ENCODE measurements at places on chromosomes 13 and 19.

- DNase-seq, result no peak
These were observed 1.3 kb downstream of the TFDP1 start for GRCh38 chr13:113585896-113586295.

- no peak for DNase-seq
These were observed 156.9 kb downstream of the DLEU7 start for GRCh38 chr13:50686551-50686950.

- DNase-seq, result no peak
These were observed 3.5 kb upstream of the TBC1D4 start for GRCh38 chr13:75485286-75486062.

DNA sequence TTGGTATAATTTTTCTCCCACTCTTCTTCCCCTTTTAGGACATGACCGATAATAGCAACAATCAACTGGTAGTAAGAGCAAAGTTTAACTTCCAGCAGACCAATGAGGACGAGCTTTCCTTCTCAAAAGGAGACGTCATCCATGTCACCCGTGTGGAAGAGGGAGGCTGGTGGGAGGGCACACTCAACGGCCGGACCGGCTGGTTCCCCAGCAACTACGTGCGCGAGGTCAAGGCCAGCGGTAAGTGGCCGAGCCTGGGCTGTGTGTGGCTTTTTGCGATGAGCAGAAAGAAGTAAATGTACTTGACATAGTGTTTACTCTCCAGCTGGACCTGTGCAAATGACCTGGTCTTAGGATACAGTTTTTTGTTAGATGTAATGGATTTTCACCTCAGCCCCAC lies 102.5 kb downstream of the ARHGEF7 start:
- DNase-seq, result no peak

DNA sequence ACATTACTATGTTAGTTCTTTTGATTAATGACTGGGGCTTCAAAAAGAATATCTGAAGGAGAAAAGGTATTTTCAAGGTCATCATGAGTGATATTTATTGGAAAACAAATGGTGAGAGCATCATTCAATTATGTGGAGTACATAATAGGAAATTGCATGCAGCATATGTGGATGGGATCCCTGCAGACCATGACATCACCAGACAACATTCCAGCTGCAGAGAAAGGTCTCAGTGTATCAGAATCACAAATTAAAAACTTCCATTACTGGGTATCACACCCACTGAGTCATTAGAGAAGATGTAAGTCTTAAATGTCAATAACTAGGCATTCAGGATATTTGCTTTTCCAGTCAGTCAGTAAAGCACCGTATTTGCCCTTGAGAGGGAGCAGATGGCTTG lies 574.4 kb upstream of the SLC10A2 start:
- DNase-seq, result no peak

DNA sequence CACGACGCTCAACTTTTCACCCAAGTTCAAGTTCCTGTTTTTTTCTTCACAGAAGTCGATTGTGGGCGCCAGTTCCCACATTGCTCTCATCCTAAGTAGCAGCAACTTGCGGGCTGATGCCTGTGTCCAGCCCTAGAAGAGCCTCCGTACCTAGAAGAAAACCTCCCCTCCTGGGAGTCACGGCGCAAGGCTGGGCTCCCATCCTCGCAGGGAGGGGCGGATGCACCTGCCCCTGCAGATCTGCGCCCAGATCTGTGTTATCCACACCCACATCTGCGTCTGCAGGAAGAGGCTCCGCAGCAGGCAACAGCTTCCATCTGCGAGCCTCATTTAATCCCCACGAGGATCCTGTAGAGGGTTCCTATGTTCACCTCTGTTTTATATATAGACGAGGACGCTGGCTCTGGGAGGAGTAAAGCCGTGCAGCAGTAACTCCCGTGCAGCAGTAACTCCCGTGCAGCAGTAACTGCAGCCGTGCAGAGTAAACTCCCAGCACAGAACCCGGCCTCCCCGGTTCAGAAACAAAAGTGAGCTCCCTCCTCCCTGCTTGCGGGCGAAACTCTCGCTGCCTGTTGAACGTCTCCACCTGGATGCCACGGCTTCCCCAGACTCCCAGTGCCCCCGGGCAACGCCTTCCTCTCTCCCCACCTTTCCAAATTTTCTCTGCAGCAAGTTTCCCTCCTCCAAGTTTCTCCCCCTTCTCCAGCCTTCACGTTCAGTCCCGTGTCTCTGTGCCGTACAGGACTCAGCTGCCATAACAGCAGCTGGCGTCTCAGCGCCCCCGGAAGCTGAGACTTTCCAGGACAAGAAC lies 23.5 kb upstream of the LAIR1 start:
- no peak for DNase-seq

GRCh38 chr13:75760131-75761021 lies 124.2 kb downstream of the LMO7 start:
- no peak for DNase-seq

DNA sequence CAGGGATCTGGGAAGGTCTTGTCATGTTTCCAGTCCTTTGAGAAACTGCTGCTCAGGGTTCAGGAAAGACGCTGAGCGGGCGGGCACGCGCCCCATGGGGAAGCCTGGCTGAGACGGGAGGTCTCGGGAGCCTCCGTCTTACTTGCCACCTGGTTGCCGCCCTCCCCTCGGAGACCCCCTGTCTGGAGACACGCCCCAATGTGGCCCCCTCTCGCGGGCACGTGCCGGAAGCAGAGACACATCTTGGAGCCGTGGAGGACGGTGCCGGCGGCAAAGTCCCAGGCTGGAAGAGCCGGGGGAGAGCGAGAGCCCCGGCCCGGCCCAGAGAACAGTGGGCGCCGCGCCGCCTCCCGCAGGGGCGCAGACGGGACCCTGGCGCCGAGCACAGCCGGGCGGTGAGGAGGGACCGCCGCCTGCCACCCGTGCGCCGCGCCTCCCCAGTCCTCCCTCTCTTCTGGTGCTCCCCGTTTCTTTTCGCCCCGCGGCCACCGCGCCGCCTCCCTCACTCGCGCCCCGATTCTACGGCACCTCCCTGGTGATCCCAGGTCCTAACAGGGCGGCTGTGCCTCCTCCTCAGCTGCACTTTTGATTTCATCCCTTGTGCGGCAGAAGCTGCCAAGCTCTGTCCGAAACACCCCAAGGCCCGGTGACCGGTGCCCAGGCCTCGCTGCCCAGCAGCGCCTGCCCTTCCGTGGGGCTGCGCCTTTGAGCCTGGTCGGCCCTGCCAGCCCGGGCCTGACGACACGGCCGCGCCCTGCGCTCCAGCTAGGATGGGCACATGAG lies 15.5 kb downstream of the GJB2 start:
- no peak for DNase-seq

DNA sequence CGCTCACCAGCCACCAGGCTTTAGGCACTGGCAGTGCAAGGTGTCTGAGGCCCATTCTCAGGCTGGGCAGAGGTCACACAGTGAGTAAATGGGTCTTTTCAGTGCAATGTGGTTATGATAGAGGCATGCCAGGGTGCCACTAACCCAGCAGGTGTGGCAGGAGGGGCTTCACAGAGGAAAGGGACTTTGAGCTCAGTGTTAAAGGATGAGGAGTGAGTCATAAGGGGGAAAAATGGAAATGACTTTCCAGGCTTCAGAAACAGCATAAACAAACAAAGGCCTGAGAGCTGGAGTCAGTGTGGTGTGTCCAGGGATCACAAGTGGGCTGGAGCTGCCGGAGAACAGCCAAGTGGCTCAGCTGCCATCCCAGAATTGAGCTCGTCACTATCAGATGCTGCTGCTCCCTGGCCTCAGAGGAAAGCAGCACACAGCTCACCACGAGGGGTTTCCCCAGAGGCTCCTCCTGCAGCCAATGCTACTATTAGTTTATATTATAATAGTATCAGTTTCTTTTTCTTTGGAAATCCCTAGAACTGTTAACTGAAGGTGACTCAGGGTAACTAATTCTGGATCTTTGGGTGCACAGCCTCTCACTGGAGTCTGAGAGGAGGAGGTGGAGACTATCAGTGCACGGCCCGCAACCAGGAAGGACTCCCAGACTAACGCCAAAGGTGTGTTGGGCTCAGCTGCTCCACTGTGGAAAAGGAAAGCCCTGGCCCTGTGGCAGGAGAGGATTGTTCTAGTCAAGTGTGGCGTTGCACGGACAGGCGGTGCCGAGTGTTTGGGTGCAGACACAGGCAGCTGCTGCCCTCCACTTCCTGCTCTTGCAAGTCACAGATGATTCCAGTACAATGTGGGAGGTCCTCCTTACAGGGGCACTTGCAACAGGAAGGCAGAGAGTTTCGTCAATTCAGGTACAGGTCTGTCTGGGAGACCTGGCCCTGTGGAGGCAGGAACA lies 39.5 kb downstream of the DHRS12 start:
- DNase-seq, result no peak

DNA sequence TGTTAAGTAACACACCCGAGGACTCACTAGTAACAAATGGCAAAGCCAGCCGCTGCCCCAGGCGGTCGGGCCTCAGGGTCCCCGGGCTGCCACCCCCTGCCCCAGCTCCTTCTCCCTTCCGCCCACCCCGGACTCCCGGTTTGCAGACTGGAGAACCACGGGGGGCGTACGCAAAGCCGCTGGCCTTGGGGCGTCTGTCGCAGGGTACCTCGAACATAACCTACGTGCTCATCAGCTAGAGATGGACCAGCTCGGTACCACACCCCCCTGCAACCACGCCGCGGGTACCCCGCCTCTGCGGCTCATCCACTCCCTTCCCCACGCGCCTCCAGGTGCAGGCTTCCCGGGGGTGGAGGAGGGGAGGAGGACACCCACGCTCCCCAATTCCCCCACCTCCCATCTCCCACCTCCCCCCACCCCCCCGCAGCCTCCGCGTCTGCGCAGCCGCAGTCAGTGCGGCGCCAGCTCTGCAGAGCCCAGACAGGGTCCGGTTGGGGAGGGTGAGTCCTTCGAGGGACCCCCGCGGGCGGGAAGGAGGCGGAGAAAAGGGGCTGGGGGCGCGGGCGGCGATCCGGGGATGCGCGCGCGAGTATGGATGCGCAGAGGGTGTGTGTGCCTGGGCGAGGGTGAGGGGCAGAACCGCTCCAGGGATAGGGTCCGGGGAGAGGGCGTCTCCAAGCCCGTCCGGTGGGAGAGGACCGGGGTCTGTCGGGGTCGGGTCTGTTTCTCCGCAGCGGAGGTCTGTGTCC lies at the start of gene SMIM17:
TSS of gene SMIM17 (plus strand) at position 449 of the 749 bp plus-strand sequence. CDS start 2,509 bp downstream, outside the sequence.
- DNase-seq, result no peak

DNA sequence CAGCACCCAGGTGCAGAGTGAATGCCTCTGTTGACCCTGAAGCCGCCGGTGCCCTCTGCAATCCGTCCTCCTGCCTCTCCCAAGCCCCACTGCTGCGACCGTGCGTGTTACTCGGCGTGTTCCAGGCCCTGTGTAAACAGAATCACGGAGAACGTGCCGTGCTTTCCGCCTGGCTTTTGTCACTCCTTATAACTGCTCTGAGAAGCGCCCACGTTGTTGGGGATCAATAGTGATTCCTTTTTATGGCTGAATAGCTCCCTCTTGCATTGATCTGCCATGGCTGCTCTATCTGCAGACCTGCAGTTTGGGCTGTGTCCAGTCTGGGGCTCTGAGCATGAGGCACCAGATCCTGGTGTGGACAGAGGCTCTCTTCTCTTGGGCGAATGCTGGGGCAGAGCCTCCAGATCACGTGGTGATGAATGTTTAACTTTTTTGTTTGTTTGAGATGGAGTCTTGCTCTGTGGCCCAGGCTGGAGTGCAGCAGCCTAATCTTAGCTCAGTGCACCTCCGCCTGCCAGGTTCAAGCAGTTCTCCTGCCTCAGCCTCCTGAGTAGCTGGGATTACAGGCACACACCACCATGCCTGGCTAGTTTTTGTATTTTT lies 15.8 kb downstream of the ADPRHL1 start:
- DNase-seq, result no peak
